ENCODE measurements at places on chromosomes 12 and 14.

DNA sequence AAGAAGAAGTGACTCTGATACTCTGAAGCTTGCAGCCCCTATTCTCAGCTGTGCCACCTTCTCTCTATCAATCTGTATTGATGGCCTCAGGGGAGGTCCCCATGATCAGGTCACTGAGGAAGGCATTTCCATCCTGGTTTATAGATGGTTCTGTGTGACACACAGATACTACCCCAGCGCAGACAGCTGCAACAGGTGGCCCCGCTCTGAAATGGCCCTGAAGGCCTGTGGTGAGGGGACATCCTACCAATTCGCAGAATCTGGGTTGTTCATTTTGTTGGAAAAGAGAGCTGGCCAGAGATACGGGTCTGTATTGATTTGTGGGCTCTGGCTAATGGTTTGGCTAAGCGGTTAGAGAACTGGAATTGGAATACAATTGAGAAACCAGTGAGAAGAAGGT is 21.7 kb downstream of the DLK1 start:
- no peak for DNase-seq

DNA sequence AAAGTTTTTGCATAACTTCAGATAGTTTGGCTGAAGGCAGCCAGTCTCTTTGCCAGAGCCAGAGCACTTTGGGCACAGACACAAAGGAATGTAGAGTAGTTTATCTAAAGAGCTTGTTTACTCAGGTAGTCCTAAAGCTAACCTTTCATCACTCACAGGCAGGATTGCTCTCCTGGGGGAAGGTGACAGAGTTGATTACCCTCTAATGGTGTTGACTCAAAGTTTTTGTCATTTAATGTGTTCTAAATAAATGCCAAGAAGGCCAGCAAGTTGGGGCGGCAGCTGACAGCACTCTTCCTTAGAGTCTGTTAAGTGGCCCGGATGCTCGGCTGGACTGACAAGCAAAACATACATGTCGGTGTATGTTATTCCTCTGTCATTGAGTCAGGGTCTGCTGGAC is 9.3 kb upstream of the TAS2R46 start:
- DNase-seq = no peak

GRCh38 chr12:111453071-111453989 is 47.6 kb downstream of the SH2B3 start:
- DNase-seq = no peak

GRCh38 chr14:36161776-36162175 is 14.7 kb downstream of the PTCSC3 start:
- DNase-seq = no peak

GRCh38 chr12:24069532-24070395 is 120.3 kb upstream of the SOX5 start:
- no peak for DNase-seq

Measured in CD4-positive, alpha-beta T cell treated with Interleukin-4 for 4 hours (primary cell).